ENCODE measurements at places on chromosomes 16 and 17.

DNA sequence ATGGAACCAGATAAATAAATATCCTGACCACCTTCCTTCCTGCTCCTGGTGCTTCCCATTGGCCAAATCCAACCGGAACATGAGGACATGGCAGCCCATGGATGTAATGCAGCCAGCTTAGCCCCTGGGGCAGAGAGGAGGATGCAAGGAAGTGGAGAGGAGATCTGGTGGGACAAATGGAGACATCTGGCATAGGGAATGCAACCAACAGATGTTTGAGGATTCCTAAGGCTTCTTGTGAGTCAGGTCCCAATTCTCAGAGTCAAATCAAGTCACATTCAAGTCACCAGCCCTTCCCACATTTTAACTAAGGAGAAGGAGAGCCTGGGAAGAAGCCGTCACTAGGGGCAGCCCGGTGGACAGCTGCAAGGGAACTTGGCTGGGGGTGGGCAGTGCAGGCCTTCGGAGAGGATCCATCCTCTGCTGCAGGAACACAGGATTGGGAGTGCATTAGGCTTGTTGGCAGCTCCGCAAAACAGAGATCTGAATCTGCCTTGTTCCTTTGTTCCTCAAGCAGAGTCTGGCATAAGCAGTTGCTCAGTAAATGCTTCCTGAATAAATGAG lies 62.8 kb upstream of the HS3ST2 start:
- DNase-seq: no peak

DNA sequence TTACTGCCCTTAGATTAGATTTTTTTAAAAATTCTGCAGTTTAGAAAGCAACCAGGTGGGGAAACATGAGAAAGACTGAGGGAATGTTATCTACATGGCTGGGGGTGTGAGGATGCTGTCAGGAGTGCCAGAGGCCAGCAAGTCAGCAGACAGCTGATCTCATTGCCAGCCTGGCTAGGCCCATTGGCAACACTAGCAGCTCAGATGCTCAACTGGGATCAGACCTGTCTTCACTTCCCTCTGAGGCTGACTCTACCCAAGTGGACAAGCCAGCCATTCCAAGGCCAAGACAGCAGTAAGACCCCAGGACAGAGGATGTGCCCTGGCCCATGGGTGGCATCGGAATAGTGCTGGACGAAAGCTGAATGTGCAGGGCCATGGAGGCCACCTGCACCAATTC lies 96.2 kb downstream of the TMEM132E start:
- no peak for DNase-seq

GRCh38 chr16:1295465-1295864 lies 14.0 kb upstream of the UBE2I start:
- no peak for DNase-seq

- DNase-seq: no peak
These were observed 125.1 kb downstream of the BRIP1 start for GRCh38 chr17:61738249-61738648.

DNA sequence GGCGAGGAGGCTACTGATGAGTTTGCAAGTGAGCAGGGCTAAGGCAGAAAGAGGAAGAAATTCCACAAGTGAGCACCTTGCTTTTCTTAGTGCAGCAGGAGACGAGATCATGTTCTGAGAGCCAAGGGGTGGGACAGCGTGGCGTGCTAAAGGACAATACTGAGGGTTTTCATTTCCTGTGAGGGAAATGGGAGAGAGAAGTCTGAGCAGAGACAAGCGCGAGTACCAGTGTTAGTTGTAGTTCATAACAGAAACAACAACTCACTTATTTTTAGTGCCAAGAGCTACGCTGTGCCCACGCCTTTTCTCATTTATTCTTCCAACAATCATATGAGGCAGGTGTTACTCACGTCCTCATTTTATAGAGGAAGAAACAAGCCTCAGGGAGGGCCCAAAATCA lies 2.3 kb downstream of the SPACA3 start:
- DNase-seq: no peak

GRCh38 chr16:10984509-10984908 lies 40.1 kb downstream of the CLEC16A start:
- DNase-seq: no peak

DNA sequence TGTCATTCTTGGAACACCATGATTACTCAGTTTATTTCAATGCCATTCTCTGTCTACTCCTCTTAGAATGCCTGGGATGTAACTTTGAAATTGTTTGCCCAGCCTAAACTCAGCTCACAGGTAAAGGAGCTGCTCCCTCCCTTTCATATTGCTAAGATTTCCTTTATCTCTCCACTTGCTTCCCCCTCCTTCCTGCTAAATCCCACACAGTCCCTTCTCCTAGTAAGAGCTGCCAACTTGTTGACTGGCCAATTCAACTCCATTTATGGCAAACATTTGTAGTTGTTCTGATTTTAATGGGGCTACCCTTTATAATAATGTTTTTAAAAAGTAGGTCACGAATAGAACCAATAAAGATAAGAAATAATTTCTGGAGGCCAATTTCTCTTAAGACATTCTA lies 146.1 kb downstream of the SKAP1 start:
- DNase-seq: no peak

DNA sequence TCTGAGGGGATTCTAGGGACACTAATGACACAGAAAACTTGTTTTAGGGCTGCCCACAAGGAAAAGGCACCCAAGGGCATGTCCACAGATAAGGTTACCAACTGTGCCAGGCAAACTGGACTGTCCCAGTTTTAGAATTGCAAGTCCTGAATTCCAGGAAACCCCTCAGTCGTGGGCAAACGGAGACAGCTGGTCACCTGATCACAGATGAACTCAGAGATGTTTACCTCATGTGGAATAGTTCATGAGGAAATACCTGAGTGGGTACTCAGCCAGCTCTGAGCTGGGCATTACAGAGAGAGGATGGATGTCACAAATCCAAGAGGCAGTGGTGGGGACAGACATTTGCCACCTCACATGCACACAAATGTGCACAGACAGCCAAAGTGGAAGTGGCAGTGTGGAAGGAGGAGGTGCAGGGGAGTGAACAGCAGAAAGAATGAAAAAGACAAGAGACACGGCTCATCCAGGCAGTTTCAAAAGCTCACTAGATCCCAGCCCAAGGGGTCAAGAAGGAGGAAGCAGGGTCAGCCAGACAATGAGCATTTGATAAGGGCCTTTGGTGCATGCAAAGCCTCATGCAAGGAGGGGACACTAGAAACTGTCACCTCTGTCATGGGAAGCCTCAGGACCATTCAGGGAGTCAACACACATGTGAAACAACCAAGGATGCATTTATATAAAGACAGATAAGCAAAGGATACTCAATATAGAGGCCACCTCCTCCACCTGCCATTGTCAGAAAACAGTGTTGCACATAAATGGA lies 24.8 kb downstream of the TTLL6 start:
- no peak for DNase-seq

DNA sequence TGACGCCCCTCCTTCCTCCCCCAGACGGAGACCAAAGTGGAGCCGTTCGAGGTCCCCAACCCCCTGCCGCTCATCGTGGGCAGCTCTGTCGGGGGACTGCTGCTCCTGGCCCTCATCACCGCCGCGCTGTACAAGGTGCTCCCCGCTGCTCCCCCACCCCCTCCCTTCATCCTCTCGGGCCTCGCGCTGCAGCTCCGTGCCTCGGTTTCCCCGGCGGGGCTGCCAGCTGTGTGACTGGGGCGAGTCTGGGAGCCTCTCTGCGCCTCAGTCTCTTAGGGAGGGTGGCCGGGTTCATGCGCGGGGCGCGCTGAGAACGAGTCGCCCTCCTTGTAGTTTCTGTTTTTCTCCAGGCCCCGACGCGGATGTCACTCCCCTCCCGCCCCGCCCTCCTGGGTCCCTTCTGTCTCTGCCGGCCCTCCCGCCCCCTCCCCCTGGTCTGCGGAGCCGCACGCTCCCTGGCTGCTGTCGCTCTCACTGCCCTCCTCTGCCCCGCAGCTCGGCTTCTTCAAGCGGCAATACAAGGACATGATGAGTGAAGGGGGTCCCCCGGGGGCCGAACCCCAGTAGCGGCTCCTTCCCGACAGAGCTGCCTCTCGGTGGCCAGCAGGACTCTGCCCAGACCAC lies 23.7 kb upstream of the ITGAX start:
- no peak for DNase-seq

DNA sequence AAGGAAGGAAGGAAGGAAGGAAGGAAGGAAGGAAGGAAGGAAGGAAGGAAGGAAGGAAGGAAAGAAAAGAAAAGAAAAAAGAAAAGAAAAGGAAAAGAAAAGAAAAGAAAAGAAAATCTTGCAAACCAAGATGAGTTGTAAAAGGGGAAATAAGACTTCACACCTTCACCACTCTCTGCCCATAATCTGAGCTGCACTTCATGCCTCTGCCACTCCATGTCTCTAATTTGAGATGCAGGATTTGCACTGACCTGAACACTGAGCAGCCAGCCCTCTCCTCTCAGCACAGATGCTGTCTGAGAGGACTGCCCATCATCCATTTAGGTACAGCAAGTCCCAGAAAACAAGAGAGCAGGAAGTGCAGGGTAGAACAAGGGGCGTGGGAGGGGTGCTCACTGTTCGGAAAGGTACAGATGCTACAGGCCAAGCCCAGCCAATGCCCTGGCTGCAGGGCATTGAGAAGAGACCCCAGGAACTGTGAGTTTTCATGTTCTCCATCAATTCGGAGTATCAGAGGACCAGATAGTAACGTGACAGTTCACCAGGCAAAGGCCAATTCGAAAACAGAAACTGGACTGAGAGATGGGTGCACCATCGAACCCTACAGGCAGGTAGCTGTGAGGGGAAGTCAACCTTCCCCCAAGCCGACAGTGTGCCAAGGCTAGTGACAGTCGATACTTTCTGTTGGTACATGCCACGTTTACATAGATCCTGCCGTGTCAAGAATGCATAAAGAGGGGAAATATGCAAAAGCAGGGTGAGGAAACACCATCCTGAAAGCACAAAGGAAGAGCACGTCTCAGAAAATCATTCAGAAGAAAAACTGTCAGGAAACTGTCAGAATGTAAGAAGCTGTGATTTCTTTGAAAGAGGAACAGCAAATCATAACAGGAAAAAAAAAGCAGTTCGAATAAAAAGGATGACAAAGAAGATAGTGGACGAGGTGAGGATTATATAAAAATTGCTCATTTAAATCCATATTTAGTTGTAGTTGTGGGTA lies 142.0 kb upstream of the RCVRN start:
- no peak for DNase-seq

GRCh38 chr16:11604783-11605563 lies 18.3 kb upstream of the LITAF start:
- no peak for DNase-seq

Measured in activated B cell treated with CpG ODN at 0.5 μM for 24 hours (primary cell).